ENCODE measurements at places on chromosomes 5 and 9.
A peak's percentile ranks its signal among the peaks of the same experiment; 100 is the strongest.

- DNase-seq = no peak
Measured at GRCh38 chr9:133387680-133388079, 11.5 kb downstream of the STKLD1 start.

GRCh38 chr9:82353631-82354278 is 365.2 kb downstream of the SPATA31D1 start:
- DNase-seq = no peak

GRCh38 chr9:128786681-128787601 is at the start of gene TBC1D13:
Gene TBC1D13, plus strand, starts transcription at chr9:128787253. Its CDS starts 101 bp downstream, at chr9:128787354.
- peak; percentile 99 for DNase-seq

GRCh38 chr5:153400931-153401330 is 89.5 kb upstream of the GRIA1 start:
- DNase-seq = no peak

DNA sequence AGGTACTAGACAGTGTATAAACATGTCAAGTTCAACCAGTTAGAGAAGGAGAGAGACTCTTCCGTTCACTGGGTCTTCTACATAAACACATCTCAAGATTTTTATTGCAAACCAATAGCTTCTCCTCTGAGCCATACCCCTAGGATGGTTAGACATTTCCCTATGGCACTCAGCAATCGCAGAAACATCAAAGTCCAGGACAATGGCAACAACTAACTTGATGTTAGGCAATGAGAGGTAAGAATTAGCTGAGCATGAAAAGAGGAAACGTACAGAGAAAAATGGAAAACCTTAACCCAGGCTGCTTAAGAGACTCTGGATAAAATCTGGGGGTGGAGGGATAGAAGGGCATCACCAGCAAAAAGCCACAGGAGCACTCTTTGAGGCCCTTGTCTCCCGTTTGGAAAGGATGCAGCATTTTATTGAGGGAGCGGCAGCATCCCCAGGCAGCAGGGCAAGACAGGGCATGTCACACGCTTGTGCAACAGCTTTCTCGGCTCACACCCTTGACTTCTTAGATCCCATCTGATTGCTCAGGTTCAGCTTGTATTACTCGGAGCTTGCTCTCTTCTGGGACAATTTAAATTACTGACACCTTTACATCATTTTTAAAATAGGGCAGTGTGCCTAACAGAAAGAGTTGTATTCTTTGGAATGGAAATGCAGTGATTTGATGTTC is 8.6 kb upstream of the PSAT1 start:
- DNase-seq = no peak

GRCh38 chr5:127056896-127057295 is 16.4 kb downstream of the C5orf63 start:
- DNase-seq = no peak

DNA sequence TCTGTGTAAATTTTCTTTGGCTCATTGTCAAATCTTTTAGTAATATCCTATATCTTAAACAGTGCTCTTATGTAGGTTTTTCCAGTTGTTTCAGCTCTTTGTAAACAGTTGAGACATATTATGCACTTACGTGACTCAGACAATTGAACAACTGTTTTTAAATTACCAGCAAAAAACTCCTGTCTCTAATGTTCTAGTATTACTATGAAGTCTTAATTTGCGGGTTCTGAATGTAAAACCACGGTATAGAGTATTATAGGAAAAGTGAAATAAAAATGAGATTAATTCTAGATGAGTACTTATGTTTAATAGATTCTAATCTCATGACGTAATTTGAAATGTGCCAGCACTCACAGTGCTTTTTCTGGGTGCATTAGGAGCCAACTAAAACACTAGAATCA is 136.0 kb downstream of the GDNF start:
- DNase-seq = no peak

- no peak for DNase-seq
Measured at GRCh38 chr5:18068826-18069225, 434.6 kb downstream of the TAF11L14 start.

GRCh38 chr5:142544946-142545649 is 140.8 kb downstream of the FGF1 start:
- DNase-seq = no peak

DNA sequence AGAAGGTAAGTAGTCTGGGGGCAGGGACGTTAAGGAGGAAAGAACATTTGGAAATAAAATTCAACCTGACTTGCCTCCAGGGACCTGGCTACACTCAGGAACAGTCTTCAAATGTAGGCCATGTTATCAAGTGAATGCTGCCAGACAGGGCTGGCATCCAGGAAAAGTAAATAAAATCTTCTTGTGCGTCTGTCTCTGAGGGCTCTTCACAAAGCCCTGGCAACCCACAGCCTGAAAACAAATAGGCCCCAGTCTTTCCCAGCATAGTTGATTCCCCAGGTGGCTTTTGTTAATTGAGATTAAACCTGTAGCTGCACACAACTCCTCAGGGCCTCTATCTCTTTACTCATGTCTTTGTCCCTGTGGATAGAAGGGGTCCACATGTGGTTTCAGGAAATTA is 55.4 kb downstream of the STK32A start:
- no peak for DNase-seq

GRCh38 chr5:40904205-40904993 is 4.9 kb upstream of the C7 start:
- DNase-seq = peak; percentile 78

DNA sequence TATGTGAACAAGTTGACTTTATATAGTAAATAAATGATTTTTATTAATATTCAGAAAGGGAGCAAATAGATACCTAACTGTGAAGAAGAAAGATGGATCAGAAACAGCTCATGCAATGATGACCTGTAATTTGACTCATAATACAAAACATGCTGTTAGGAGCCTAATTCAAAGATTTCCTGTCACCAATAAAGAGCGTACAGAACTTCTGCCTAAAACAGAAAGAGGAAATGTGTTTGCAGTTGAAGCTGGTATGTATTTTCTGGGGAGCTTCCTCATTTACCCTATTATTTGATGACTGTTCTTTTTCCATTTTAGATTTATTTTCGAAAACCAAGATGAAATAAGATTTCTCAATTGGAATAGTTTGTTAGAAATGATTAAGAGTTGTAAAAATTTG is 11.4 kb downstream of the YTHDC2 start:
- no peak for DNase-seq

GRCh38 chr9:26220367-26220766 is 542.1 kb upstream of the TUSC1 start:
- no peak for DNase-seq

DNA sequence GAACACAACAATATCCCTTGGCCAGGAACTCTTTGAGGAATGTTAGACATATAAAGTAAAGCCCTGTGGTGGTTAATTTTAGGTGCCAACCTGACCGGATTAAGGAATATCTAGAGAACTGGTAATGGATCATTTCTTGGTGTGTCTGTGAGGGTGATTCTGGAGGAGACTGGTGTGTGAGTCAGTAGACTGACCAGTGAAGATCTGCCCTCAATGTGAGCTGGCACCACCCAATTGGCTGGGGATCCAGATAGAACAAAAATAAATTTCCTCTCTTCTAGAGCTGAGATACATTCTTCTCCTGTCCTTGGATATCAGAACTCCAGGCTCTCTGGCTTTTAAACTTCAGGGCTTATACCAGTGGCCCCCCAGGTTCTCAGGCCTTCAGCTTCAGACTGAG is 56.2 kb upstream of the TNPO1 start:
- no peak for DNase-seq

- no peak for DNase-seq
Measured at GRCh38 chr9:91677822-91678436, 254.3 kb upstream of the NFIL3 start.

DNA sequence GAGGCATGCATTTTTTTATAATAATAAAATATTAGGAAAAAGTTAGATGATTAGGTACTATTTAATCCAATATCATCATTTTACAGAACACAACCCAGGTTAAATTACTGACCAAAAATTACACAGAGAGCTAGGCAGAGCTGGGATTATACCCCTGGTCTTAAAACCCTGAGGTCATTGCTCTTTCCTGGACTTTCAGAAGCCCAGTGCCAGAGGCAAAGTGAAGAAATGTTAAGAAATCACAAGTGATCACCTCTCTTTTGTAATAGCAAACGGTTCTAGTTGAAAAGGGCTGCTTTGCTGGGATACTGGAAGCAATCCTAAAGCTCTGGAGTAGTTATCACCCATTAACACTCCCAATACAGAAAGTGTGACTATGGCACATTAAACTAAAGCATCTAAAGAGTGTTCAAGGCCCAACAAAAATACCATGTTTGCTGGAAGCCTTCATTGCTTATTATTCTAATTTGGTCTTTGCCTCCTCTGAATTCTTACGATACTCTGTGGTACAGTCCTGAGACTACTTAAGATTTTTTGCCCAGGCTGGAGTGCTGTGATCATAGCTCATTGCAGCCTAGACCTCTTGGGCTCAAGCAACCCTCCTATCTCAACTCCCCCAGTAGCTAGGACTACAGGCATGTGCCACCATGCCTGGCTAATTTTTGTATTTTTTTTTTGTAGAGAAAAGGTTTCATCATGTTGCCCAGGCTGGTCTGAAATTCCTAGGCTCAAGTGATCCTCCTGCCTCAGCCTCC is 575.9 kb downstream of the RAB3C start:
- no peak for DNase-seq

DNA sequence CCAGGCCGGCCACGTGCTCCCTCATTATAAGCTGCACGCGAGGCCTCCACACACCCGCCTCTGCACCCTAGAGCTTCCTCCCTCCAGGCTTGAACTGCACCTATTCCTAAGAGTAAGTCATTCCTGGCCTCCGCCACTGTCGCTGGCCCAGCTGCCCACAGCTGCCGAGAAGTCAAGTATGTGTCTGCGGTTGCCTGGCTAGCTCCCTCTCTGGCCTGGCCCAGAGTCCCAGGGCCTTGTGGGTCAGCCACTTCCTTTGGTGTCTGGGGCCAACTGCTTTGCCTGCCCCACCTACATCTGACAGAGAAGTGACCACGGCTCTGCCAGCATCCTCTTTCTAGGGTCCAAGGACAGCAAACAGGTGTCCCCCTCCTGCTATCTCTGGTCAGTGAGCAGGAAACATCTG is 18.3 kb downstream of the ABO start:
- DNase-seq = no peak

DNA sequence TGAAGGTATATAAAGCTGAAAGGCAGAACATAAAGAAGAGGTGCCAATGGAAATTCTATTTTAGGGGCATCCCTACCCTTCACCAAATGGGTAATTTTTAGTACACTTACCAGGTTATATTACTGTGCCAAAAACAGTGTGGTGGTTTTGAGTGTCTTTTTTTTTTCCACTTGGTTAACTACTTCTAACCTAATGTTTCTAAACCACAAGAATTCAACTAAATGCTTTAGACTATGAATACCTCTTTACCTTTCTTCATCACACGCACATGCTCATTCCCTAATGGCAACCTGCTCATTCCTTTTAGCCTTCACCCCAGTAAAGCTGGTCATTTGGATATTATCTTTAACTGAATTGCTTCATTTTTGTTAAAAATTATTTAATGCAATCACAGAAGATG is 215.6 kb downstream of the PIK3R1 start:
- no peak for DNase-seq

DNA sequence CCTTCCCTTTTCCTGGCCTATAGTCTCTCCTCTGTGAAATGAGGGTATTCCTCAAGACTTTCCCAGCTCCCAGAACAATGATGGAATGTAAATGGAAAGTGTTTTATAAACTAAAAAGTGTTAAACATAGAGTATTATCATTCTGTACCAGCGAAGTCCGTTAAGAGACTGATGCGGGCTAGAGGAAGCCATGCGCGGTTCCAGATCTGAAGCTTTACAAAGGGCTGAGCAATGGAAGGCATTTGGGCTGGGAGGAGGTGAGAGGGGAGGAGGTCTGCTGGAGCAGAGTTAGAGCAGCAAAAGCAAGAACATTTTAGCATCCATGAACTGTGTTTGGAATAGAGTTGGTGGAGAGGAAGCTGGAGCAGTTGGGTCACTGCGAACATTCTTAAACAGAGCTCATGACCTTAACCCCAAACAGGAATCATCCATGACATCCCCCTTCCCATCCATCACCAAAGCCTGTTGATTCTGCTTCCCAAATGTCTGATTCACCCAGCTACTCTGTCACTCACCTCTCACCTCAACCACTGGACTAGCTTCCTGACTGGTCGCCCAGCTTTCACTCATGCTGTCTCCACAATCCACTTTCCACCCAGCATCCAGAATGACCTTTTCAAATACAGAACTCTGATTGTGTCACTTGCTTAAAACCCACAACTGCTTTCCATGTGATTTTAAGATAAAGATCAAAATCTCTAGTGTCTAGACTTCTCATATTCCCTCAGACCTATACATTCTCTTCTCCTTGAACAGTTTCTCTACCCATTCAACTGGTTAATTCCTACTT is 37.1 kb downstream of the CDK5RAP2 start:
- no peak for DNase-seq

DNA sequence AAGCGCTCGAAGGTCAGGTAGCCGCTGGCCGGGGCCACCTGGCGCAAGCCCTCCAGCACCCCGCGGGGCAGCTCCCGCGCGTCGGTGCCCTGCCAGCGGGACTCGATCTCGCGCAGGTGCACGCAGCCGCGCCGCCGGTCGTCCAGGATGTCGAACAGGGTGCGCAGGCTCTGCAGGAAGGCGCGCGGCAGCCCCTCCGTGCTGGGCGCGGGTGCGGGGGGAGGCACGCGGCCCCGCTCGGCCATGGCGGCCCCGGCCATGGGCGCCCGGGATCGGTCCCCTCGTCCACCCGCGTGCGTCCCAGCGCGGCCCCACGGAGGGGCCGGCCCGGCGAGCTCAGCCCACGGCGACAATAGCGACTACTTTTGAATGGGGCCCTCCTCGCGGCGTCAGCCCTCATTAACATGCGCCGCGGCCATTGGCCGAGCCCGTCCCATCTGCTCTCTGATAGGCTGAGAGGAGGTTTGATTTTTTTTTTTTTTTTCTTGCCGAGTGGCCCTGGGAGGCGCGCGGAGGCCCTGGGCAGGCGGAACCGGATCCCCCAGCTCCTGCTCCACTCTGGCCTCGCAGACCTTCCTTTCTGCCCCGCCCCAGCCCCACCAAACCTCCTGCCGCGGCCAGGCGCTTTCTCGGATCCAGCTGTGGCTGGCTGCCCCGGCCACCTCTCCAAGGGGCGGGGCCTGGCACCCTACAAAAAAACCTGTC is at the start of gene SAPCD2:
Gene SAPCD2, minus strand, starts transcription at position 357 of the 705 bp plus-strand sequence. Its CDS starts 97 bp downstream, at position 260.
- peak; percentile 90 for DNase-seq

DNA sequence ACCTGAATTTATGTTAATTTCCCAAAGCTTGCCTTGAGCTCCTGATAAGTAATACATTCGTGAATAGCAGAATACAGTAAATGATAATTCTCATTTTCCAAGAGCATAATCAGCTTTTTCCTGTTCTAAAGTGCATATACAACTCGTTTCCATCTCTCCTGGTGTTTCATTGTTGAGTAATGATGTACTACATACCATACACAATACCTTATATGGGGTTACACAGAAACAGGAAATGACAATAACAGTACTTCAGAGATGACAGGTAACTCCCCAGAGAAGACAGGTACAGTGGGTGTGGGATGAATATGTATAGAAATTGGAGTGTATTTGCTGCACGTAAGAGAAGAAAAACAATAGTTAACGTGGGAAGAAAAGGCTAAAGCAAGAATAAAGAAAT is 287.1 kb downstream of the TENT4A start:
- DNase-seq = no peak

GRCh38 chr5:167511-167910 is 23.8 kb upstream of the LRRC14B start:
- no peak for DNase-seq
